Activated CD4-positive, alpha-beta T cell treated with anti-CD3 and anti-CD28 coated beads for 36 hours (primary cell): ENCODE measurements at places on chromosomes 7 and 10. TPM values are rescaled to one million over a fixed set of nuclear protein-coding genes. Genes with fewer than 3 reads are reported as not detected.

- no peak overlapping the region for H3K4me3 ChIP-seq
- no peak for DNase-seq
- no peaks in the 10 kb centered on the region for H3K36me3 ChIP-seq
- H3K4me1 ChIP-seq = no peaks in the 10 kb centered on the region
- no peak overlapping the region for H3K27ac ChIP-seq
- no peaks in the 10 kb centered on the region for H3K27me3 ChIP-seq
Measured at GRCh38 chr10:132989476-132990415, 47.4 kb upstream of the CFAP46 start.

- no peaks in the 10 kb centered on the region for H3K36me3 ChIP-seq
- peak overlapping the region; percentile 91 for H3K4me3 ChIP-seq
- peak overlapping the region; percentile 83 for H3K27ac ChIP-seq
- H3K27me3 ChIP-seq = no peaks in the 10 kb centered on the region
- peaks cover 14% of the 10 kb centered on the region for H3K4me1 ChIP-seq
Measured at GRCh38 chr7:2633538-2634266, 1.9 kb downstream of the TTYH3 start.

ARMC3 gene
- not detected for total RNA-seq

GRCh38 chr10:16770670-16771069 lies 46.6 kb downstream of the RSU1 start:
- H3K4me1 ChIP-seq = peaks cover 25% of the 10 kb centered on the region
- H3K27me3 ChIP-seq = no peaks in the 10 kb centered on the region
- DNase-seq = peak; percentile 30
- no peaks in the 10 kb centered on the region for H3K36me3 ChIP-seq

DNA sequence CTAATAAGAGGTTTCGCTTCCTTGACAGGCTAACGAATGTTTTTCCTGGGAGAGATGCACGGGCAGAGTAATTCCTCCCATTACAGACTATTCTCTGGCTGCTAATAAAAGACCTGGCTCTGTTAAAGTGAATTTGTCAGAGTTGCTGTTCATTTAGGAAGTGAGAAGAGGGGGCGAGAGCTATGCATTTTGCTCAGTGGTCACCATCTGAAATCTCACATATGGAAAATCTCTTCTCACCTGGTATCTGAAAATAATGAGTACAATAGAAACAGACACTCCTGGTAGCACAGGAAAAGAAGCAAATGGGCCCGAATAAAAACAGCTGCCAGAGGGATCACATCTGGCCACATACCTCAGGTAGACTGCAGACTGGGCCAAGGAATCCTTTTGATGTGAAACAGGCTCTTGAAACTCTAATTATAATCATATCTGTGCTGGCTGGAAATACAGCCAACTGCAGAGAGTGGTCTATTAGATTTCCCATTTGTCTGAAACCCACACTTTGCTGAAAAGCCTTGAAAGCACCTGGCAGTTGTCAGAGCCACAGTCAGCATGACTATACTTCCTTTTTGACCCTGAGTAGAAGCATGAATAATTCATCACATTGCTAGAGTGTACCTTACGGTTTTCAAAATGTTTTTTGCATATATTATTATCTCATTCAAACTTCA lies 33.6 kb downstream of the AOAH start:
- DNase-seq = no peak
- peak overlapping the region; percentile 9 for H3K4me3 ChIP-seq
- peaks cover 68% of the 10 kb centered on the region for H3K4me1 ChIP-seq

DNA sequence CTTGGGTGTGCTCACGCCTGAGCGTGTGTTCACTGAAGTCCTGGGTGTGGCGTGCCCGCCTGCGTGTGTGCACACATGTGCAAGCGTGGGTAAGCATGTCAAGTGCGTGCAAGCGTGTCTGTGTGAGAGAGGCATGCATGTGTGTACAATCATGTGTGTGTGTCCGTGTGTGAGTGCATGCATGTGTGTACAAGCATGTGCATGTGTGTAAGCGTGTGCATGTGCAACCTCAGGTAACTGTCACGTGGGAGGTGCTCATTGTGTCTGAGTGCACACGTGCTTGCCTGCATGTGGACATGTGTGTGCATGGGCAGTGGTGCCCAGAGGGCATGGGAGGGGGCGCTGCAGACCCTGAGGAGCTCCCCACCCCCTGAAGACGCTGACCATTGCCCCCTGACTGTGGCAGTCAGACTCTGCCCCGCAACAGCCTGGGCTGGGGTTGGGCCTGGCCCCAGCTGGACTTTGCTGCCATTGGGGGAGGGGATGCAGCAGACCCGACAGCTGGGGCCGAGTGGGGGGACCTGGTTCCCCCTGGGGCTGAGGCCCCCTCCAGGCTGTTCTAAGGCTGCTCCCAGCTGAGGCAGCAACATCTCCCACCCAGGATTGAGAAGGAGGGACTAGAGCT lies 88.1 kb downstream of the UNCX start:
- no peaks in the 10 kb centered on the region for H3K4me1 ChIP-seq
- H3K4me3 ChIP-seq = no peak overlapping the region
- H3K27me3 ChIP-seq = peaks cover 10% of the 10 kb centered on the region
- no peaks in the 10 kb centered on the region for H3K36me3 ChIP-seq

KRIT1 gene
- total RNA-seq = 45.5 TPM

DNA sequence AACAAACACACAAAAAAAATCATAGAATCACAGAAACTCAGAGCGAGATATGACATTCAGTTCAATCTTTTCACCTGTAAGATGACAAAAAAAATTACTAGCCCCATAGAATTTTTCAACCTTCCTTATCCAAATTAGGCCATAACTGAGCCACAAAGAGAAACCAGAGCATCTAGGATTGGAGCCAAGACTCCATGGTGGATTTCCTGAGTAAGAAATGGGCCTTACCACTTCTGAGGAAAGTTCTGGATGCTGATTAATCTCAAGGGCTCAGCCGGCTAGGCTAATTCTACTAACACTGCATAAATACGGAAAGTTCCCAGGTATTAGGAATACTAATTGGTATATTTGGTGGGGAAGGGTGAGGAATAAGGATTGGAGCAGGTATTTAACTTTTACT lies 16.8 kb downstream of the LIPM start:
- no peak overlapping the region for H3K4me3 ChIP-seq
- peaks cover 23% of the 10 kb centered on the region for H3K4me1 ChIP-seq
- H3K36me3 ChIP-seq = no peaks in the 10 kb centered on the region
- H3K27me3 ChIP-seq = no peaks in the 10 kb centered on the region

- no peak overlapping the region for H3K4me3 ChIP-seq
- no peak overlapping the region for H3K27ac ChIP-seq
- H3K4me1 ChIP-seq = no peaks in the 10 kb centered on the region
- no peak for DNase-seq
- no peaks in the 10 kb centered on the region for H3K27me3 ChIP-seq
- no peaks in the 10 kb centered on the region for H3K36me3 ChIP-seq
Measured at GRCh38 chr7:71251706-71252105, 119.8 kb downstream of the GALNT17 start.

FEZF1 gene
- total RNA-seq = not detected

- no peak for DNase-seq
- no peak overlapping the region for H3K4me3 ChIP-seq
- H3K36me3 ChIP-seq = no peaks in the 10 kb centered on the region
- H3K4me1 ChIP-seq = no peaks in the 10 kb centered on the region
- H3K27me3 ChIP-seq = no peaks in the 10 kb centered on the region
Measured at GRCh38 chr7:124630395-124630794, 135.2 kb downstream of the GPR37 start.

SHTN1 gene
- total RNA-seq = 0.37 TPM

- peak overlapping the region; percentile 87 for H3K27ac ChIP-seq
- H3K4me3 ChIP-seq = peak overlapping the region; percentile 76
- H3K27me3 ChIP-seq = peaks cover 29% of the 10 kb centered on the region
- peaks cover 15% of the 10 kb centered on the region for H3K4me1 ChIP-seq
Measured at GRCh38 chr7:156640949-156641485, 443 bp downstream of the RNF32 start.
